ENCODE measurements at places on chromosomes 6 and 20. TPM values are rescaled to one million over a fixed set of nuclear protein-coding genes. Genes with fewer than 3 reads are reported as not detected.

The IL20RA gene
- total RNA-seq = 0.23 TPM

The LAMP5 gene
- total RNA-seq = not detected

The IL17F gene
- not detected for total RNA-seq

The TFAP2D gene
- total RNA-seq = not detected

The C6orf52 gene
- 5.0 TPM for total RNA-seq

The PGC gene
- not detected for total RNA-seq

The LAMA4 gene
- total RNA-seq = not detected

The RAB22A gene
- total RNA-seq = 18.4 TPM

The C20orf144 gene
- 0.12 TPM for total RNA-seq

The FAM83B gene
- total RNA-seq = 25.4 TPM

The MYBL2 gene
- 16.4 TPM for total RNA-seq

- H3K27ac ChIP-seq = no peak overlapping the region
- peak; percentile 51 for DNase-seq
- no peaks in the 10 kb centered on the region for H3K4me1 ChIP-seq
- peaks cover 43% of the 10 kb centered on the region for H3K27me3 ChIP-seq
Observed at GRCh38 chr6:50030777-50031562, 9.2 kb upstream of the DEFB110 start.

GRCh38 chr20:36173451-36173933, 19.0 kb downstream of the EPB41L1 start:
- H3K27ac ChIP-seq = no peak overlapping the region
- H3K4me1 ChIP-seq = peaks cover 7% of the 10 kb centered on the region
- no peak overlapping the region for H3K4me3 ChIP-seq
- no peaks in the 10 kb centered on the region for H3K36me3 ChIP-seq

GRCh38 chr20:44633872-44634600, 17.5 kb downstream of the ADA start:
- H3K27me3 ChIP-seq = no peaks in the 10 kb centered on the region
- H3K4me3 ChIP-seq = no peak overlapping the region
- H3K36me3 ChIP-seq = peaks cover 5% of the 10 kb centered on the region
- H3K4me1 ChIP-seq = no peaks in the 10 kb centered on the region

GRCh38 chr6:87396595-87397392, 11.0 kb upstream of the CFAP206 start:
- H3K36me3 ChIP-seq = no peaks in the 10 kb centered on the region
- DNase-seq = no peak
- H3K27ac ChIP-seq = no peak overlapping the region

- DNase-seq = no peak
Observed at GRCh38 chr6:41523915-41524633, 22.1 kb upstream of the FOXP4 start.

DNA sequence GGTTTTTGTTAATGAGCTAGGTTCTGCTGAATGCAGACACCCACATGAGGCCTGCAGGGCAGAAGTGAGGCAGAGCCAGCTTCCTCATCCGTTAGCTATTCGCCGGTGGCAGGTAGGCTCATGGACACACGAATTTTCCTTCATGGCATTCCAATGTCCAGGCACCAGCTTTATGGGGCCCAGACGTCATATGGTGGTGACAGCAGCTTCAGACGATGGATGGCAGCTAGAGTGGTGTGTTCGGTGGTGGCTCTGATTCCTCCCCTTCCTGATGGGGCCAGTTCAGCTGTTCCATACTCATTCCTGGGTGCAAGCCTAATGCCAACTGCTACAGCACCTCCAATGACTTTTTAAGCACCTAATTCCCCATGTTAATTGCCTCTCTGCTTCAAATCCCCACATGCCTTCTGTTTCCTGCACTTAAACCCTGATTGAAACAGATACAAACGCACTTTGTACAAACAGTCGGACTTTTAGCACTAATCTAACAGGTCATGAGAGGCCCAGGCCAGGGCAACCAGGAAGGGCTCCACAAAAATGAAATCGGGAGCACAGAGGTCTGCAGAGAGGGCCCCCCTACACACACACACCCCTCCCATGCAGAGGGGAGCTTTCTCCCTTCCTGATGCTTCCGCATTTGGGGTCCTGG, 35.7 kb upstream of the MLN start:
- H3K4me1 ChIP-seq = peaks cover 19% of the 10 kb centered on the region
- H3K27me3 ChIP-seq = no peaks in the 10 kb centered on the region
- no peak for DNase-seq
- peak overlapping the region; percentile 59 for H3K27ac ChIP-seq
- H3K4me3 ChIP-seq = peak overlapping the region; percentile 12

DNA sequence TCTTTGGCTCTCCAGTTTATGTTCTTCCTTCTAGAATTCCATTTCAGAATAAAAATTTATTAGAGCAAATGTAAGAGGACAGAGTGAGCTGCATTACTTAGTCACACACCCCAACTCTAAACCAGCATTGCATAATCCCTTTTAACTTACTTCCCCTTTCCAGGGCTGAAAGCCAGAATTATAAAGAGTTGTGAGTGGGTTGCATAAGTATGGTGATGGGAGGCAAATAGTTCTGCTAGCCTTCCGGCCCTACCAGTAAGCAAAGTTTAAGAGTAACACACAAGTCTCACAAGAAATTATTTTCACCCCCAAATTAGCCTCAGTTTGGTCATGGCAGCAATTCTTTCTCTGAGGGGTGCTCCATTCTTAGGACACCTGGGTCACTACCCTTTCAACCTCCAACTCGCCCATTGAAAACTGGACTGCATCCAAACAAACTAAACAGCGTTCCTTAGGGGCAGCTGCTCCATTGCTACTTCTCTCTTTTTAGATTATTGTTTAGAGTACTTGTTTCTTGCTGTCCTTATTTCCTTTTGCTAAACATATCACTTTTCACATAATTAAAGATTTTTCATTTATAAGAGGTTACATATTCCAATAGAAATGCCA, 1.6 kb downstream of the KIAA0408 start:
- H3K36me3 ChIP-seq = no peaks in the 10 kb centered on the region
- no peaks in the 10 kb centered on the region for H3K27me3 ChIP-seq
- no peak overlapping the region for H3K4me3 ChIP-seq
- peaks cover 10% of the 10 kb centered on the region for H3K4me1 ChIP-seq
- no peak overlapping the region for H3K27ac ChIP-seq
- DNase-seq = peak; percentile 85

DNA sequence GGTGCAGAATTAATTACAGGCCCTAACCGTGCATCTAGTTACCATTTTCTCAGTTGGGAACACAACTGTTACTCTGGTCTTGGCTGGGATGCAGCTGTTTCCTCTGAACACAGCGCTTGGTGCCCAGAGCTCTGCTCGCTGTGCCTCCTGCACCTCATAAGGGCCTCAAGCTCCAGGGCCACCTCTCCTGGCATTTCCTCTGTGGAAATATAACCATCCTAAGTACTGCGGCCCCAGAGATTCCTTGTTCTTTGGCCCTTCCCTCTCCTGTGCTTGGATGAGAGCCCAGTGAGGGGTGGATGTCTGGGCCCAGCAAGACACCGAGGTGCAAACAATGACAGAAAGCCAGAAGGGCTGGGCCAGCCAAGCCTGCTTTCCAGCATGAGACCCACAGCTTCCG, 169.9 kb upstream of the CST7 start:
- no peak overlapping the region for H3K27ac ChIP-seq
- H3K4me3 ChIP-seq = no peak overlapping the region
- peaks cover 11% of the 10 kb centered on the region for H3K27me3 ChIP-seq
- DNase-seq = no peak

- H3K36me3 ChIP-seq = no peaks in the 10 kb centered on the region
- H3K27me3 ChIP-seq = peaks cover 2% of the 10 kb centered on the region
- H3K4me3 ChIP-seq = no peak overlapping the region
- DNase-seq = no peak
Observed at GRCh38 chr20:22338140-22338708, 246.1 kb downstream of the FOXA2 start.

- no peaks in the 10 kb centered on the region for H3K36me3 ChIP-seq
- DNase-seq = no peak
- no peaks in the 10 kb centered on the region for H3K4me1 ChIP-seq
- H3K27ac ChIP-seq = no peak overlapping the region
- no peak overlapping the region for H3K4me3 ChIP-seq
- H3K27me3 ChIP-seq = no peaks in the 10 kb centered on the region
Observed at GRCh38 chr6:151577257-151577656, 83.4 kb downstream of the CCDC170 start.

- H3K27ac ChIP-seq = no peak overlapping the region
- peaks cover 21% of the 10 kb centered on the region for H3K36me3 ChIP-seq
- H3K4me1 ChIP-seq = peaks cover 18% of the 10 kb centered on the region
- H3K4me3 ChIP-seq = no peak overlapping the region
- peak; percentile 22 for DNase-seq
- H3K27me3 ChIP-seq = no peaks in the 10 kb centered on the region
Observed at GRCh38 chr6:106199998-106200397, 113.9 kb downstream of the PRDM1 start.

DNA sequence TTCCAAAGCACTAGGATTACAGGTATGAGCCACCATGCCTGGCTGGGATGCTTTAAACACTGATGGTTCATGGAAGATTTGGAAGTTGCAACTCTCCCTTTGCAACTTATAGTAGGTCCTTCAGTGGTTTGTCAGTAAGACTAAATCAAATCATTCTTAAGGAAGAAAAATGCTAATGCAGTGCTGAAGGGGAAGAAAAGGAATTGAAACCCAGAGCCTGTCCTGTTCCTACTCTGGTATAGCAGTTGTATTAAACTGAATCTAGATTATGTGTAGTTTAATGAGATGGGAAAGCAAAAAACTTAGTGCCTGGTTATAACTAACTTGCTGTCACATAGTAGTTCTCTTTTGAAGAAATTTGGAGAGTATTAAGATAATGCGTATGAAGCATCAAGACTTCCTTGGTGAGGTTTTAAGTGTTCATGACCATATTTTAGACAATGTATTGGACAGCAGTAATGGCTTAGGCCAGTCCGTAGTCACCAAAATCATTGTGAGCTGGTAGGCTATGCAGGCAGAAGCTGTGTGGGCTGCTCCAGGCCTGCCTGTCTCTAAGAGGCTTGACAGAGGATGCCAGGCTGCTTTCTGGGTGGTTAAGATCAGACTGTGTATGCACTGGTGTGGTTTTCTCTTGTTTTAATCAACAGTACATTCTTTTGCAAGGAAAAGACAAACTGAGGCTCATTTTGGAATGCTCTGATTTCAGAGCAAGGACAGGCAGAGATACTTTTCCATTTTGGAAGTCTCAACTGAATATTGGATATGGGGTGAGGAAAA, 14.0 kb downstream of the PAQR8 start:
- no peak overlapping the region for H3K27ac ChIP-seq
- no peaks in the 10 kb centered on the region for H3K27me3 ChIP-seq
- no peak for DNase-seq

GRCh38 chr6:142374965-142375733, 73.3 kb downstream of the ADGRG6 start:
- peak overlapping the region; percentile 41 for H3K4me3 ChIP-seq
- H3K27me3 ChIP-seq = no peaks in the 10 kb centered on the region
- peak overlapping the region; percentile 78 for H3K27ac ChIP-seq

GRCh38 chr6:52364480-52365166, 2.7 kb downstream of the PAQR8 start:
- no peak overlapping the region for H3K4me3 ChIP-seq
- H3K27me3 ChIP-seq = no peaks in the 10 kb centered on the region
- peaks cover 16% of the 10 kb centered on the region for H3K4me1 ChIP-seq
- DNase-seq = no peak
- no peaks in the 10 kb centered on the region for H3K36me3 ChIP-seq
- no peak overlapping the region for H3K27ac ChIP-seq

DNA sequence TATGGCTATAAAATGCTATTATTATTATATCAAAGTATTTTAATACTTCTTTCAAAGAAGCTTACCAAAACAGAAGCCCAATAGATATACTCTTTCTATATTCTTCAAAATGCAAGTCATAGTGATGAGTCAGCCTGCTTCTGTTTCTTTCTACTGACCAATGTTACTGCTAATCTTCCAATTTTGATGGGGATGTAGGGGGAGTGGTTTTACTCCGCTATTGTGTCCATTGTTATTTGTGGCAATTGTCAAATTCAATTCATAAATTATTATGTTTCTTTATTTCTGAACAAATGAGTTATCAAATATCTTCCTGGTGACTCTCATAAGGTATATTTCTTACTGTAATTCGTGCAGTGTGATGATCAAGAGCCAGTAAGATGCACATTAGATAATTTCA, 221.5 kb upstream of the DEFB112 start:
- no peaks in the 10 kb centered on the region for H3K36me3 ChIP-seq
- DNase-seq = peak; percentile 14
- H3K4me3 ChIP-seq = no peak overlapping the region
- no peak overlapping the region for H3K27ac ChIP-seq

GRCh38 chr6:149545258-149545753, 537 bp downstream of the PPIL4 start:
- peak; percentile 35 for DNase-seq
- H3K27ac ChIP-seq = peak overlapping the region; percentile 90

DNA sequence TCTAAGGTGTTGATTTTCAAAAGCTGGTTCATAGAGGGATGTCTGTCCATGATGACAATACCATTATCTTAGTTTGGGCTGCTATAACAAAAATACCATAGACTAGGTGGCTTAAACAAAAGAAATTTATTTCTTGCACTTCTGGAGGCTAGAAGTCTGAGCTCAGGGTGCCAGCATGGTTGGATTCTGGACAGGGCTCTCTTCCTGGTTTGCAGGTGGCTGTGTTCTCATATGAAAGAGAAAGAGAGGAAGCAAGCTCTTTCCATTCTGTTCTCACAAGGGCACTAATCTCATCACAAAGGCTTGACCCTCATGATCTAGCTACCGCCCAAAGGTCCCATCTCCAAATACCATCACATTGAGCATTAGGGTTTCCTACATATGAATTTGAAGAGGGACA, 144.5 kb upstream of the SLC24A3 start:
- no peaks in the 10 kb centered on the region for H3K4me1 ChIP-seq
- no peak overlapping the region for H3K4me3 ChIP-seq
- no peaks in the 10 kb centered on the region for H3K27me3 ChIP-seq

DNA sequence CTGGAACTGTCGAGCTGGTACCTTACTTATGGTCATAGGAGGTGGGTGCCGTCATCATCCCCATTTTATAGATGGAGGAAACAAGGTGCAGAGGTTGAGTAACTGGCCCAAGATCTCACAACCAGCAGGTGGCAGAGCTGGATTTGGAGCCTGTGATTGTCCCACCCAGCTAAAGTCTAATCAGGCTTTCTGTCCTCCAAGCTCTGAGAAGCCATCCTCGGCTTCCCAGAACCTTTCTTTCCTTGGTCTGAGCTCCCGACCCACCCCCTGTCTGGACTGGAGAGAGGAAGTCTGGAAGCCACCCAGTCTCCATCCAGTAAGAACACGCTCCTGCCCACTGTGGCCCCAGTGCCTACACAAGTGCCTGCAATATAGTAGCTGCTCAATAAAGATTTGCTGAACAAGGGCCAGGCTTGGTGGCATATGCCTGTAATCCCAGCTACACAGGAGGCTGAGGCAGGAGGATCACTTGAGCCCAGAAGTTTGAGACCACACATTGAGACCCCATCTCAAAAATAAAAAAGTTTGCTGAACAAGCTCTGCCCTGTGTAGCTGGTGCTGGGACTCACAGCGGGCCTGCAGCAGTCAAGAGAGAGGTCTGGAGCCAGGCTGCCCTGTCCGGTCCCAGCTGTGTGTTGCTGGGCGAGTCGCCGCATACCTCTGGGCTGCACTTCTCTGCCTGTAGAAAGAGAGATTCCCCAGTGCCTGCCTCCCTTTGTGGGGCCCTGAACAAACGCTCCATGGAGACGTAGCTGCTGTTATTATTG, 32.5 kb upstream of the DLGAP4 start:
- H3K27me3 ChIP-seq = peaks cover 37% of the 10 kb centered on the region
- H3K4me3 ChIP-seq = no peak overlapping the region
- H3K4me1 ChIP-seq = no peaks in the 10 kb centered on the region
- H3K27ac ChIP-seq = no peak overlapping the region
- H3K36me3 ChIP-seq = no peaks in the 10 kb centered on the region
- DNase-seq = peak; percentile 39

GRCh38 chr6:78157606-78158005, 504.8 kb downstream of the MEI4 start:
- H3K4me1 ChIP-seq = peaks cover 5% of the 10 kb centered on the region
- DNase-seq = no peak
- H3K36me3 ChIP-seq = no peaks in the 10 kb centered on the region

All from MCF 10A (cell line).